Fibroblast of villous mesenchyme (primary cell): ENCODE measurements at places on chromosomes 3 and 15. TPM values are rescaled to one million over a fixed set of nuclear protein-coding genes. Genes with fewer than 3 reads are reported as not detected.

DNA sequence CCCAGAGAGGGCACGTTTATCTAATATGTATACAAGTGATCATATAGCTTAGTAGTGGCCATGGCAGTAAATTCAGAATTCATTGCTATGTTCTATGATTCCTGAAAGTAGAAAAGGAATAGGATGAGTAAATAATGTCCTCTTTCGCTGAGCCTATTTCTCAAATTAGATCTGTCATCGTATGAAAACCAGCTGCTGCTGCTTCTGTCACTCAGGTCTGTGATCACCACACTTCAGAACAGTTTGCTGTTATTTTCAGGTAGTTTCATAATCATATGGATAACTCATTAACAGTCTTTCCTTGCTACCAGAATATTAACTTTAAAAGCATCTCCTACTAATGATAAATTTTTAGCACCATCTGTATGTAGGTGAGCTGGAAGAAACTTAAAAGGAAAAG is 289.1 kb upstream of the AZI2 start:
- DNase-seq: no peak

DNA sequence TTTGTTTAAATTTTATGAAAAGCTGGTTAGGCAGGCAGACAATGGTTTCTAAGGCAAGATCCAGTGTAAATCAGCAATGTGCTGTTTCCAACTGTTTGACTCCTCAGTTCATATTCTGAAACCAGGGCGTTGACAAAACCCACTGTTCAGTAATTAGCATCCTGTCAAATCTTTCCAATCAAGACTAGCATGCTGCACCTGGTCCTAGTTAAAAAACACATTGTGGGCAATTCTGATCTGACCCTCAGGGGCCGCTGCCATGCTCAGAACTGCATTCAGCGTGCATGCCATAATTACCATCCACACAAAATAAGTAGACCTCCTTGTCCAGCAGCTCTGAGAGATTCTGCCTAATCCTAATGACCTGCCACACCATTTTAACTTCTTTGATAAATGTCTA is 20.9 kb upstream of the RBP1 start:
- DNase-seq: no peak

- peak; percentile 94 for DNase-seq
Measured at GRCh38 chr15:37824717-37825382, 109.6 kb upstream of the TMCO5A start.

DNA sequence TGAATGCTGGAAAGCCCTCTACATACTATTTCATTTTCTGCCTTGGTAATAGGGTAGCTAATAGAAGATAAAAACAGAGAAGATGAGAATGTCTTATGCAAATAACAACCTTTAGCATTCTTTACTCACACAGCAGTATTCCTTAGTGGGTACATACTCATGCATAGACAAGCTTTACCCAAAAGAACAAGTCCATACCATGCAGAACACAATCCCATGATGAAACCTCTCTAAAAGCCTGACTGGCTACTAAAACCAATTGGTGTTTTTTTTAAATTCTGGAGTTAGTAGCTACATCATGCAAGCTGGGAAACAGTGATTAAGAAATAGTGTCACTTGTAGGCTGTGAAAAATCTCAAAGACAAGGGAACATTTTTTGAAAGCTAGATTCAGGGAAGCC is 104.8 kb downstream of the DHX30 start:
- DNase-seq: no peak

- DNase-seq: peak; percentile 84
Measured at GRCh38 chr15:38069511-38070011, 135.1 kb downstream of the TMCO5A start.

GRCh38 chr3:69091389-69092029 is 6.8 kb downstream of the ARL6IP5 start:
- no peak for DNase-seq

ARL14 gene
- not detected in 2 replicates for total RNA-seq

ENTPD3 gene
- under 0.01 TPM in 1 of 2 replicates, not detected in the other for total RNA-seq

UBE3A gene
- total RNA-seq: 71.2 and 96.7 TPM in 2 replicates
